Hypothalamus (tissue), 51 donors: ENCODE measurements at places on chromosomes 7 and 10.

DNA sequence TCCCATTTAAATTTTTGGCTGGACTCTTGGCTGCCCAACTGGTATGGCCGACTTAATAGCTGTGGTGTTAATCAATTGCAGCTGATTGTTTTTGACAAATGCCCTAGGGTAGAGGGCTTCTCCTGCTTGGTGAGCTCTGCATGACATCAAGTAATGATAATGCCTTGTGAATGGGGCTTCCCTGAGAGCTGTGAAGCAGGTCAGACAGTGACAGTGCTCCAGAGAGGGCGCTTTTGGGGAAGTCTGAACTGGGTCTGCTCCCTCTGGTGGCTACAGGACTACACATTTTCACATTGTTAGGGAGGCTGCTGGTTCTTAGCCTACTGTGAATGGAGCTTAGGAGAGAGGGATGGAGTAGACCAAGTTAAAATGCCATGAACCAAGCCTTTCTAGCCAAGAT, 98.8 kb downstream of the SDK1 start:
- DNase-seq, result no peak

- DNase-seq, result no peak
Observed at GRCh38 chr7:50869108-50869725, 86.5 kb upstream of the GRB10 start.

DNA sequence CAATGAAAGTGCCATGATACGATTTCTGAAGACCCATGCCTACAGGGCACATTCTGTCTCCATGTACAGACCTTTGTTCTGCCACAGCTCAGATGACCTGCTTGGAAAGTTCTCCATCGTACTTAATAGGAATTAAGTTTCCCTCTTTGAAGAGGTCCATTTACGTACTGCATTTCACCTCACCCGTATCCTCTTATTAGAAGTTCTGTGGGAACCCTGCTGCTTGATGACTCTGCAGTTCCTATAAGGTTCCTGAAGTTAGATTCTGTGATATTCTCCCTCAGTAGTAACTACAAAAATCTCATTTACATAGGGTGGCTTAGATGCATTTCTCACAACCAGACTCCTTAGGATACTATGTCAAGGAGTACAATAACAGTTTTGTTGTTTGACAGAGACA, 50.9 kb downstream of the MINDY3 start:
- no peak for DNase-seq

DNA sequence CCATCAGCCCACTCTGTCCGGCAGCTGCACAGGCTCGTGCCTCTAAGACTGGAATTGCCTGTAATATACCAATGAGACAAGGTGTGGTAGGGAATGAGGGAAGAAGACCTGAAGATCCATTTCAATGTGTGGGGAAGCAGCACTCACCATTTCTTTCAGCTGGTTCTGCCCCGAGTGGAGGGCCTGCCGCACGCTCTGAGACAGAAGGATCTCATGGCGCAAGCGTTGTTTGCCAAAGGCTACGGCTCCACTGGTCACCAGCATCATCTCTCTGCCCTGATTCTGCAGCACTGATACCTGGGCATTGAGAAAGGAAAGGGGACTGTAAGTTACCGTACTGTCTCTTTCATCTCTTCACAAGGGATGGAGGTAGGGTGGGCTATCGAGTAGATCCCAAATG, 19.4 kb downstream of the ALDH18A1 start:
- DNase-seq, result no peak

- no peak for DNase-seq
Observed at GRCh38 chr10:31678139-31678536, 250.5 kb downstream of the ARHGAP12 start.
